Mesothelial cell of epicardium (in vitro differentiated cells): ENCODE measurements at places on chromosomes 6 and 20. TPM values are rescaled to one million over a fixed set of nuclear protein-coding genes. Genes with fewer than 3 reads are reported as not detected.

Gene SIRT5
- total RNA-seq: 21.1 to 23.6 TPM (median 21.5 TPM) in 3 replicates

Gene CLDN20
- not detected in 3 replicates for total RNA-seq

Gene TRIM15
- total RNA-seq: not detected in 3 replicates

Gene GTSF1L
- total RNA-seq: not detected in 3 replicates

Gene MEA1
- 56.3 to 64.2 TPM (median 60.1 TPM) in 3 replicates for total RNA-seq

DNA sequence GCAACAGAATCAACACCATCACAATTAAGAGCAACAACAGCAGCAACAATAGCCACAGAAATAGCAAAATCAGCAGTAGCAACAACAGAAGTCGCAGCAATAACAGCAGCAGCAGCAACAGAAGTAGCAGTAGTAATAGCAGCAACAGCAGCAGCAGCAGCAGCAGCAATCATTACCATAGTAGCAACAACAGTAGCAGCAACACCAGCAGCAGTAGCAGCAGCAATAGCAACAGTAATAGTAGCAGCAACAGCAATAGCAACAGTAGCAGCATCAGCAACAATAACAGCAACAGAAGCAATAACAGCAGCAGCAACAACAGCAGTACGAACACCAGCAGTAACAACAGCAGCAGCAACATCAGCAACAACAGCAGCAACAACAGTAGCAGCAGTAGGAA, 39.8 kb downstream of the SLC22A2 start:
- no peak for DNase-seq
- peaks cover 8% of the 10 kb centered on the region for H3K27me3 ChIP-seq
- H3K36me3 ChIP-seq: no peaks in the 10 kb centered on the region
- H3K4me1 ChIP-seq: no peaks in the 10 kb centered on the region
- H3K4me3 ChIP-seq: no peak overlapping the region

- no peak for DNase-seq
- H3K27ac ChIP-seq: no peak overlapping the region
- no peak overlapping the region for H3K4me3 ChIP-seq
- H3K4me1 ChIP-seq: peaks cover 4% of the 10 kb centered on the region
- H3K36me3 ChIP-seq: peaks cover 22% of the 10 kb centered on the region
Observed at GRCh38 chr6:108874470-108875160, 26.4 kb downstream of the ARMC2 start.

DNA sequence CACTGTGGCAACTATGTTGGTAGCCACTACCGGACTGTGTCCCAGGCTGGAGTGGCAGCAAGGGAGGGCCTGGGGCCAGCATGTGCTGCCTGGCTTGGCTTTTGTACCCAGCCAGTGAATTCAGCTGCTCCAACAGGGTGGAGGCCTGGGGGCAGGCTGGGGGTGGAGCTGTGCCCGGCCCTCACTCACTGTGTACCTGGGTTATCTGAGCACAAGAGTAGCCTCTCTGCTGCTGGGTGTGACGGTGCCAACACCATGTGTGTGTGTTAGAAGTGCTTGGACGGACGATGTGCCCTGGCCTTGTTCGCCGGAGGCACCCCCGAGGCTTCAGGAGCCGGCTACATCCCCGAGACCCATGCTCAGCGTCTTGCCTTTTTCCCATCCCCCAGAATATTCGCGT, 49.2 kb downstream of the EFCAB8 start:
- no peak overlapping the region for H3K27ac ChIP-seq
- no peaks in the 10 kb centered on the region for H3K4me1 ChIP-seq
- H3K36me3 ChIP-seq: no peaks in the 10 kb centered on the region
- no peak overlapping the region for H3K4me3 ChIP-seq

DNA sequence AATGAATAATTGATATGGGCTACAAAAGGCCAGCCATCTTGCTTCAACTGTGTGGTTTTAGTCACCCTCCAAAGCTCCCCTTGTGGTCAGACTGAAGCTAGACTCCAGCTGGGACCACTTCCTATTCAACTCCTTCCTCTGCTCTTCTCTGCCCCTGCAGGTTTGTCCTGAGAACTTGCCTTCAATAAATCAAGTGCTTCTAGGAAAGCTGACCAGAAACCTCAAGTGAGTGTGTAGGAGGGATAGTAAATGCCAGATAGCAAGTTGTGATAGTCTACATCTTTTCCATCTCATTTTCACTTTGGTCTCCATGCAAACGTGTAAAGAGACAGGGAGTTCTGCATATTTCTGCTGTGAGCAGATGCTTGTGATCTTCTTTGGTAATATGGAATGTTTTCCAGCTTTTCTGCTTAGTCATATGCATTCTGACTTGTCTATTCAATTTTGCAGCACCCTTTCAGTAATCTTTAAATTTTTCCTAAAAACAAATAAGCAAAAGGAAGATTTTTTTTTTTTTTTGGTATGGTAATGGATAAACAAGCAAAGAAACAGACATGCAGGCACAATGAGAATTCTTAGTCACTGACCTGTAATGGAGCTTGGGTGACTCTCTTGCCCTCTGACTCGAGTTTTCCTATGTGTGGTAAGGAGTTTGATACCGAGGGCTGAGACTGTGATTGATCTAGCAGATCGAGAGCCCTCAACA, 201.3 kb upstream of the BTBD3 start:
- no peaks in the 10 kb centered on the region for H3K27me3 ChIP-seq
- DNase-seq: no peak
- peaks cover 12% of the 10 kb centered on the region for H3K4me1 ChIP-seq
- no peaks in the 10 kb centered on the region for H3K36me3 ChIP-seq

- DNase-seq: no peak
- H3K27me3 ChIP-seq: peaks cover 2% of the 10 kb centered on the region
- no peak overlapping the region for H3K27ac ChIP-seq
Observed at GRCh38 chr20:35610833-35611427, 4.7 kb upstream of the SPAG4 start.

- peak overlapping the region; percentile 52 for H3K27ac ChIP-seq
- no peak for DNase-seq
- peaks cover 54% of the 10 kb centered on the region for H3K4me1 ChIP-seq
- H3K27me3 ChIP-seq: peaks cover 3% of the 10 kb centered on the region
- H3K36me3 ChIP-seq: peaks cover 6% of the 10 kb centered on the region
- H3K4me3 ChIP-seq: no peak overlapping the region
Observed at GRCh38 chr6:122621638-122622037, 11.4 kb downstream of the PKIB start.

- H3K4me1 ChIP-seq: peaks cover 5% of the 10 kb centered on the region
- H3K27ac ChIP-seq: no peak overlapping the region
- H3K27me3 ChIP-seq: no peaks in the 10 kb centered on the region
- DNase-seq: no peak
Observed at GRCh38 chr6:8420031-8420588, 15.2 kb downstream of the SLC35B3 start.

GRCh38 chr6:4402477-4402976, 267.2 kb upstream of the ECI2 start:
- no peak overlapping the region for H3K4me3 ChIP-seq
- DNase-seq: no peak
- no peak overlapping the region for H3K27ac ChIP-seq
- no peaks in the 10 kb centered on the region for H3K27me3 ChIP-seq
- peaks cover 14% of the 10 kb centered on the region for H3K4me1 ChIP-seq
- H3K36me3 ChIP-seq: no peaks in the 10 kb centered on the region

- no peak overlapping the region for H3K27ac ChIP-seq
- H3K4me1 ChIP-seq: peaks cover 3% of the 10 kb centered on the region
- no peak overlapping the region for H3K4me3 ChIP-seq
- H3K27me3 ChIP-seq: no peaks in the 10 kb centered on the region
- H3K36me3 ChIP-seq: peaks cover 31% of the 10 kb centered on the region
- no peak for DNase-seq
Observed at GRCh38 chr6:109045493-109045892, 49.2 kb downstream of the SESN1 start.

GRCh38 chr20:16095226-16095625, 478.0 kb downstream of the KIF16B start:
- peaks cover 14% of the 10 kb centered on the region for H3K4me1 ChIP-seq
- H3K27me3 ChIP-seq: no peaks in the 10 kb centered on the region
- peaks cover 2% of the 10 kb centered on the region for H3K36me3 ChIP-seq
- H3K27ac ChIP-seq: no peak overlapping the region
- H3K4me3 ChIP-seq: no peak overlapping the region

- no peak overlapping the region for H3K27ac ChIP-seq
- no peaks in the 10 kb centered on the region for H3K27me3 ChIP-seq
- H3K4me1 ChIP-seq: peaks cover 24% of the 10 kb centered on the region
- no peak overlapping the region for H3K4me3 ChIP-seq
Observed at GRCh38 chr20:49886571-49887213, 28.6 kb downstream of the SPATA2 start.

GRCh38 chr6:131054392-131055250, 8.4 kb downstream of the EPB41L2 start:
- DNase-seq: no peak
- no peaks in the 10 kb centered on the region for H3K27me3 ChIP-seq
- peaks cover 28% of the 10 kb centered on the region for H3K36me3 ChIP-seq
- no peak overlapping the region for H3K4me3 ChIP-seq

DNA sequence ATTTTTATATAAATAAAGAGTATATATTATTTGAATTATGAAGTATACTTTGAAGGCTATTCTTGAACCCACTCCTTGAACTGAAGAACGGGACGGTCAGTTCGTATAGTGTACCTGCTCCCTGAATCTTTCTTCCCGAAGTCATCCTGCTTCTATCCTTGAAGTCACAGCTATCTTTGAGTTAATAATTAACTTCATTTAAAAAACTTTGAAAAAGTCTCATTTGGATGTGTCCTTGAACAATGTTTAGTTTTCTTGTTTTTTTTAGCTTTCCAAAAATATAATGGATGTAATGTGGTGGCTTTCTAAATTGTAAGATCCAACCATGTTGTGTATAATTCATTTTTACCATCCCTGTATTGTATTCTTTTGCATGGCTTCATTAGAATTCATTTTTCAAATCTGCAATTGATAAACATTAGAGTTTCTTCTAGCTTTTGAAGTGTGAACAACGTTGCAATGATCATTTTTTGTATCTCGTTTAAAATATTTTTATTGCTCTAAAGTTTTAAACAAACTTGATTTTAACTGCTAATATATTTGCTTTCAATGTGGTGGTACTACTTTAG, 94.4 kb downstream of the NCOA3 start:
- H3K27me3 ChIP-seq: no peaks in the 10 kb centered on the region
- DNase-seq: no peak
- H3K4me1 ChIP-seq: peaks cover 30% of the 10 kb centered on the region
- H3K4me3 ChIP-seq: no peak overlapping the region
- peaks cover 17% of the 10 kb centered on the region for H3K36me3 ChIP-seq

DNA sequence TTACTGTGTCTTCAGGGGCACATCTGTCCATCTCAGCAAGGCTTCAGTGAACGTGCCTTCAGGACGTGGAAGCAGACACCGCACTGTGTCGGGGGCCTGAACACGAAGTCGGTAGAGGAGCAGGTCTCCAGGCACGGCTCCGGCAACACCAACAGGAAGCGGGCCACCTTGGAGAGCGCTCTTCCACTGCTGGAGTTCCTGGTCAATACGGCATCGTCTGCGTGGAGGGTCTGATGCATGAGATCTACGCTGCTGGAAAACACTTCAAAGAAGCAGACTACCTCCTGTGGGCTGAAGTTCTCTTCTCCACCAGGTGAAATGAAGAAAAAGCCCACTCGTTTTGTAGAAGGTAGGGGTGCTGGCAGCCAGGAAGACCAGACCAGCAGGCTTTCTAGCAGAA, 69.3 kb upstream of the SLCO4A1 start:
- H3K4me1 ChIP-seq: no peaks in the 10 kb centered on the region
- DNase-seq: no peak
- no peaks in the 10 kb centered on the region for H3K36me3 ChIP-seq
- H3K4me3 ChIP-seq: no peak overlapping the region
- no peak overlapping the region for H3K27ac ChIP-seq
